Bronchial smooth muscle cell (primary cell): ENCODE measurements at places on chromosomes 2 and 18. TPM values are rescaled to one million over a fixed set of nuclear protein-coding genes. Genes with fewer than 3 reads are reported as not detected.

TDRD15 gene
- total RNA-seq, result not detected in 2 replicates

TXNDC9 gene
- total RNA-seq, result 16.1 and 35.3 TPM in 2 replicates

IL1RL1 gene
- total RNA-seq, result 0.17 and 0.32 TPM in 2 replicates

OBSL1 gene
- 30.7 and 54.0 TPM in 2 replicates for total RNA-seq

B4GALT6 gene
- 0.77 and 2.8 TPM in 2 replicates for total RNA-seq

GPAT2 gene
- 0.79 and 1.0 TPM in 2 replicates for total RNA-seq

UGT1A6 gene
- not detected in 2 replicates for total RNA-seq

RNF181 gene
- total RNA-seq, result 267 and 283 TPM in 2 replicates
